ENCODE measurements at places on chromosomes 2 and 18.

- DNase-seq: no peak
Measured at GRCh38 chr18:49853011-49853410, 39.7 kb upstream of the ACAA2 start.

- DNase-seq: no peak
Measured at GRCh38 chr2:105070010-105070865, 32.4 kb downstream of the MRPS9 start.

- no peak for DNase-seq
Measured at GRCh38 chr2:109450574-109451273, 163.0 kb downstream of the SEPTIN10 start.

DNA sequence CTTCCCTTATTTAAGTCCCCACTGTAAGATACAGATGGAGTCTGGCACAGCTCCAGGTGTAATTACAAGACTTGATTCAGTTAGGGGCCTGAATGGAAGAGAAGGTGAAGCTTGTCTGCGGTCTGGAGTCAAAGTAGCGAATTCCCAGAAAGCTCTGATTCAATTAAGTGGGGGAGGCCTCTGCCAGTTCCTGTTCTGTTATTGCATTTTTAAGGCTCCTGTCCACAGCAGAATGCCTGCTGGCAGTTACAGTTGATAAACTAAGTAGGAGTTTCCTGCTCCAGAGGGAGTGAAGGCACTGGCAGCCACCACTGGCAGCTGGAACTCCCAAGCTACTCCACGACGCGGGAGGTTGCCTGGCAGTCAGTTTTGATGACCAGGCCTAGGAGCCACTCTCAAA lies 181.1 kb downstream of the SOCS6 start:
- DNase-seq: no peak

GRCh38 chr18:49669403-49669802 lies 107.5 kb downstream of the LIPG start:
- DNase-seq: no peak

DNA sequence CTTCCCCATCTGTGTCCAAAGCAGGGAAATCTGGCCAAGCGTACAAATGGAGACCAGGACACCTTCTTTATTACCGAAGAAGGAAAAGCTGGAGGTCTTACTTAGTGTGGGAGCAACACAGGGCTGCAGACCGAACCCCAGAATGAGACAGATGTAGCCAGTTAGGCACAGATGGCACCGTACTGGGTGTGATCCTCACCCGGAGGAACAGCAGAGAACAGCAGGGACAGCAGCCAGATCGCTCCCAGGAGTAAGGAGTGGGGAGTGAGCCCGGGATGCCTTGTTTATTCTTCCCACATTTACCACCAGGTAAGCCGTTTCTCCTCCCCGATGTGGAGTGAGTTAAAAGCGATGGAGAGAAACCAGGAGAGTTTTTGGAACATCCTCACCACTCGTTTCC lies 150.7 kb upstream of the SPRED2 start:
- DNase-seq: no peak

GRCh38 chr2:156896294-156896693 lies 361.2 kb upstream of the GALNT5 start:
- no peak for DNase-seq

GRCh38 chr2:223736488-223736887 lies 100.9 kb downstream of the AP1S3 start:
- no peak for DNase-seq

GRCh38 chr18:12921178-12921577 lies 26.6 kb upstream of the SEH1L start:
- DNase-seq: no peak

GRCh38 chr2:12430407-12431133 lies 286.2 kb upstream of the TRIB2 start:
- DNase-seq: no peak

- no peak for DNase-seq
Measured at GRCh38 chr2:239375278-239376061, 25.4 kb downstream of the HDAC4 start.

DNA sequence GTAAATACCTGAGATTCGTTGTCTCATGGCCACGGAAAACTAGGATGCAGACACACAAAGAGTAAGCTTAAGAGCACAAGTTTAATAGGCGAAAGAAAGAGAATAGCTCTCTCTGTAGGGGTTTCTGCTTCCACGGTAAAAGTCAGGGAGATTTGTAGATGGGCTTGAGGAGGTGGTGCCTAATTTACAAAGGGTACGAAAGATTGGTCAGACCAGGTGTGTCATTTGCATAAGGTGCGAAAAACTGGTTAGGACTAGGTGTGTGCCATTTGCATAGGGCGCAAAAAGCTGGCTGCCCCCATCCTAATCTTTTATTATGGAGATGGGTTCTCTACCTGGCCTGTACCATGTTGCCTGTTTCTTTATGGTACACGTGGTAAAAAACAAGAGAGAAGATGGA lies 170.5 kb upstream of the DOK6 start:
- DNase-seq: no peak

DNA sequence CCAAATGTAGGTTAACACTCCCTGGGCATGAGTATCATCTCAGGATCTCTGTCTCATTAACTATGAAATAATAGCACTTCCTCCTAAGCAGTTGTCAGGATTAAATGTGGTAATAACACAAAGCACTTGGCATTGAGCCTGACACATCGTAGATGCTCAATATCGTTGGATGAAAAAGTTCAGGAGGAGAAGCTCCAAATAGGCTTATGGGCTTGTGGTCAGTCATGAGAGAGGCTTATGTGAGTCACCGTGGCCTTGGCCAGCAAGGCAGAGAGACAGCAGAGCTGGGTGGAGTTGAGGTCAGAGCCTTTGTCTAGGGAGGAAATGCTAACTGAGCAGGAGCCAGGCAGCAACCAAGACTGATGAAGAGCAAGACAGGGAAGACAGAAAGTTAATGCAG lies 68.3 kb upstream of the PPM1B start:
- peak; percentile 95 for DNase-seq

DNA sequence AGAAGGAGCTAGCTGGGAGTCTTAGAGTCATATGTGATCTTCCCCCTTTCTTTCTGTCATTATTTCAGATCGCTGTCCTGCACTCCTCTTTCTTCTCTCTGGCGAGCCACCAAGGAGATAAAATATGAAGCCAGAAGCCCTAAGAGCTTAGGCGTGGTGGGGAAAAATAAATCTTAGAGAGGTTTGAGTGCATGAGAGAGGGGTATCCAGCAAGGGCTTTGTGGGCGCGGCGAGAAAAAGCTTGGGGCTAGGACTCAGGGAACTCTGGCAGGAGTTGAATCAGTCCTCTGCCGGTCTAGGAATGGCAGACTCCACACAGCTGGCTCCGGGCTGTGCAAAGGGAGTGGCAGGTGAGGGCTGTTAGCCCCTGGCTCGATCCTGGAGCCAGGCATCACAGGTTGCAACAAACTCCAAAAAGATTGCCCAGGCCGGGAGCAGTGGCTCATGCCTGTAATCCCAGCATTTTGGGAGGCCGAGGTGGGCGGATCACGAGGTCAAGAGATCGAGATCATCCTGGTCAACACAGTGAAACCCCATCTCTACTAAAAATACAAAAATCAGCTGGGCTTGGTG lies 20.1 kb upstream of the IGFBP5 start:
- DNase-seq: no peak

GRCh38 chr2:222942561-222942960 lies 81.7 kb downstream of the ACSL3 start:
- DNase-seq: no peak

DNA sequence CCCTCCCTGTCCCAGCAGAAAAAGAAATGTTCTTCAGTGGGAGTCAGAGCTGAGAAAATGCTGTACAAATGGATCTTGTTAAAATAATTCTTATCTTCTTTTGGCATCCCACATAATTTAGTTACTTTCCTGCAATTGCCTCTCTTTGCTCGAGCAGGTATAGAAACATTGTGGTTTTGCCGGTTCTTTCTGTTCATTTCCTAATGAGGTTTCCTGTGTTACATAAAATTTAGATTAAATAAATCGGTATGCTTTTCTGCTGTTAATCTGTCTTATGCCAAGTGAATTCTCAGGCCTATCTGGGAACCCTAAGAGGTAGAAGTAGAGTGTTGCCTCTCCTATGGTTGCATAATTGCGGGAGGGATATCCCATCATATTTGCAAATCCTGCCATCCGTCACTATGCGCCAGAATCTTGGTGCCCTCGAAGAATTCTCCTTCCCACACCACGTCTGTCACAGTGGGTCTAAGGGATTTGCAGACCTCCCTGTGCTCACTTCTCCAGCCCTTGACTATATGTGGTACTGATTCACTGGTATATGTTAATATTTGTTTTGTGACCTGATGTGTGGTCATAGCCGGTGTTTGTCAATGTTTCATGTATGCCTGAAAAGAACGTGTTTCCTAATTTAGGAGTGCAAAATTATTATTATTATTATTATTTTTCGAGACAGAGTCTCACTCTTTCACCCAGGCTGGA lies 12.2 kb upstream of the HDAC4 start:
- DNase-seq: no peak

- DNase-seq: peak; percentile 47
Measured at GRCh38 chr2:18518116-18519111, 42.0 kb downstream of the RDH14 start.

DNA sequence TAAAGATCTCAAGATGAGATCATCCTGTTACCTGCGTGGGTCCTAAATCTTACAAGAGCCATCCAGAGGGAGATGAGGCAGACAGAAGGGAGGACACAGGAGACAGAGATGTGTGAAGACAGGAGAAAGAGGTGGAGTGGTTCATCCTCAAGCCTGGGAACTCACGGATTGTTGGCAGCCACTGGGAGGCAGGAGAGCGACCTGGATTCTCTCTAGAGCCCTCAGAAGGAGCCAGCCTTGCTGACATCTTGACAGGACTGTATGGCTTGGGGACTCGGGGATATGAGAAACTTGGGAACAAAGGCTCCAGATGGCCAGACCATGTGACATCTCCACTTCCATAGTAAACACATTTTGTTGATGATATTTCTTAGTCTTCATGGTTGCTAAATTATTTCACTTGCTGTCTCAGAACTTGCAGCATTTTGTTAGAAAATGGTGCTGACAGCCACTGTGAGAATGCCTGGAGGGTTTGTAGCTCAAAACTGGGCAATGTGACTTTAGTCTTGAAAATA lies 57.8 kb upstream of the MC2R start:
- DNase-seq: no peak

DNA sequence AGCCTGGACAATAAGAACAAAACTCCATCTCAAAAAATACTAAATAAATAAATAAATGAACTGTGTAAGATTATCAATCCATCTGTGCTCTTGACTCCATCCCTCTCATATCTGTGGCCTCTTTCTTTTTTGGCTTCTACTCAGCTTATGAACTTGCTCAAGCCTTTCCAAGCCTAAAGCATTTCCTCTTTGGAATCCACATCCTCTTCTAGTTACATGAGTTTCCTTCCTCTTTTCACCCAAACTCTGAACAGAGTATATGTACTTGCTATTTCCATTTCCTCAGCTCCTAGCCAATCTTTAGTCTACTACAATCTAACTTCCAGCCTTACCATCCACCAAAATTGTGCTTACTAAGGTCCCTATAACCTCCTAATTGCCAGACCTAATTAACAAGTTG lies 2.5 kb upstream of the DNAJC10 start:
- DNase-seq: no peak

DNA sequence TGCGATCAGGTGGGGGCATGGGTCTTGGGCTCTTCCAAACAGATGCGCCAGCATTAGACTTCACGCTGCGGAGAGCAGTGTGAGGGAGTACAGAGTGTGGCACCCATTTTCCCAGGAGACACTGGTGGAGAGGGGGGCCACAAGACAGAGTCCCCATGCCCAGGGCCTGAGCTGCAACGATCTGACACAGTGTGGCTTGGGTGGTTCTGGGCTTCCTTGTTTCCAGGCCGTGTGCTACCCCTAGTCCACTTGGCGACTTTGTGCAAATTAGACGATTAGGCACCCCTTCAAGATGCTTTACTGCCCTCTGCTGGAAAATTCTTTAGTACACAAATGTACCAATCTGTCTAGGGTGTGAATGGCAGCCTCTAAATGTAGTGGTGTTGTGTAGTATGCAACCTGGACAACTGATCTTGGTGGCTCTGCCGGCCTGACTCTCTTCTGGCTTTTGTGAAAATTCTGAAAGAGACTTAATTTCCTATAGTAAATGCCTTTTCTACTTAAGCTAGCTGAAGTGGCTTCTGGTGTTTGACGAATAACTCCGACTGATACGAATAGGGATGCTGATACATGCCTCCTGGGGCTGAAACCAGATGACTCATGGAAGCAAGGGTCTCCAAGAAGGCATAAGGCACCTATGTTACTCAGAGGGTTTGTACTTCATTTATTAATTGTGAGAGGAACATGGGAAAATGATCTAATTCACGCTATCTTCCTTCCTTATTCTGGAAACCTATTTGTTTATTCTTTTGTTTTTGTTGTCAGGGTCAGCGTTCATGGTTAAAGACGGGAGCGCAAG lies 92.3 kb upstream of the SMAD2 start:
- no peak for DNase-seq

DNA sequence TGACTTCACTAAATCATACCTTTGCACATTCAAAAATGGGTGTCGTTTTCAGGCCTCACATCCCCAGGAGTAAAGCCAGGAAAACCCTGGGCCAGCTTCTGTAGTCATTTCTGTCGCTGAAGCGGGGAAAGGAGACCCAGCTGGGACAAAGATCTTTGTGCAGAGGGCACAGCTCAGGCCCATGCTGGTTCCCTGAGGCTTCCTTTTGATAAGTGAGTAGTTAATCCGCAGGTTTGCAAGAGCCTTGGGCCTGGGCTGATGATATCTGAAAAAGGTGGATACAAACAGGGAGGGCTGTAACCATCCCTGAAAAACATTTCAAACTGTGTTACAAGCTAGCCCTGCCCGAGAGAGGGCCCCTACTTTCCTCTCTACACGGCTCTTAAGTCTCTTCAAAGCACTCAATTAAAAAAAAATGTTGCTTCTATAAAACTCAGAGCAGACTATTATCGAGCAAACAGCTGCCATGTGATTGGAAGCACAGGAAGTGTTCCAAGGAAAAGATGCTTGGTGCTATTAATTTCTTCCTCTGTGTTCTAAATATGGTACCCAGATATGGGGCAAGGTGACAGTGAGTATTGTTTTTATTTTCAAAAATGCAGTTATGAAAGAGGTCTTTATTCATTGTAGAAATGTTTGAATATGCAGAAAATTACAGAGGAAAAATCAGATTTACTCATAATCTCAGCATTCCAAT lies 117.2 kb downstream of the LNPK start:
- no peak for DNase-seq

Measured in HS-5 (cell line).